ENCODE measurements at places on chromosomes 1 and 21. TPM values are rescaled to one million over a fixed set of nuclear protein-coding genes. Genes with fewer than 3 reads are reported as not detected.
A peak's percentile ranks its signal among the peaks of the same experiment; 100 is the strongest.

The GBP2 gene
- total RNA-seq: 4.4 TPM

DNA sequence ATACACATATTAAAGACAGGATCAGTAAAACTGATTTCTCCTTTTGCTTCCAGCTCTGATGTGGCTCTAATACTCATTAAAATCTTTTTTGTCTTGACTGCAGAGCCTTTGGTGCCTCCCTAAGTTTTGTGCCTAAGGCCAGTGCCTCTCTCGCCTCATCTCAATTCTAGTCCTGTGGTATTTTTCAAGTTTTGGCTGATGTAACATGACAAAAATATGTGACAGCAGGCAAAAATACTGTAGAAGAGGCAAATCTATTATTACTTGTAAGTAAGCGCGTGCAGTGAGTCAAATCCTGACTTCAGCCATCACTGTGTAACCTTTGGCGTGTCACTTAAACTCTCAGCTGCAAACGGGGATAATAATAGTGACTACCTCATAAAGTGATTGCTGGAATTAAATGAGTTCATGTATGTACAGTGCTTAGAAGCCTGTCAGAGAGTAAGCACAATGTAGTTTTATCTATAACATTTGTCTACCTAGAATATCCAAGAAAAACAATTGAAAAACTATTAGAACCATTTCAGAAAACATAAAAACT lies 74.0 kb downstream of the MAB21L3 start:
- no peak overlapping the region for H3K4me3 ChIP-seq
- H3K27ac ChIP-seq: no peak overlapping the region
- peaks cover 4% of the 10 kb centered on the region for H3K27me3 ChIP-seq
- H3K4me1 ChIP-seq: no peaks in the 10 kb centered on the region
- H3K36me3 ChIP-seq: no peaks in the 10 kb centered on the region

- no peak overlapping the region for H3K4me3 ChIP-seq
- H3K36me3 ChIP-seq: no peaks in the 10 kb centered on the region
- H3K27ac ChIP-seq: no peak overlapping the region
- H3K27me3 ChIP-seq: peaks cover 54% of the 10 kb centered on the region
- H3K4me1 ChIP-seq: no peaks in the 10 kb centered on the region
Measured at GRCh38 chr1:35656148-35656862, 15.0 kb upstream of the PSMB2 start.

- H3K27me3 ChIP-seq: peaks cover 8% of the 10 kb centered on the region
- no peak overlapping the region for H3K4me3 ChIP-seq
- no peaks in the 10 kb centered on the region for H3K36me3 ChIP-seq
- DNase-seq: no peak
- no peak overlapping the region for H3K27ac ChIP-seq
Measured at GRCh38 chr21:32481875-32482408, 69.4 kb downstream of the EVA1C start.

The SPRR3 gene
- not detected for total RNA-seq

The MTMR11 gene
- total RNA-seq: 37.4 TPM

GRCh38 chr1:176073524-176074157 lies 133.4 kb downstream of the COP1 start:
- peaks cover 6% of the 10 kb centered on the region for H3K4me1 ChIP-seq
- DNase-seq: no peak
- H3K27ac ChIP-seq: no peak overlapping the region

DNA sequence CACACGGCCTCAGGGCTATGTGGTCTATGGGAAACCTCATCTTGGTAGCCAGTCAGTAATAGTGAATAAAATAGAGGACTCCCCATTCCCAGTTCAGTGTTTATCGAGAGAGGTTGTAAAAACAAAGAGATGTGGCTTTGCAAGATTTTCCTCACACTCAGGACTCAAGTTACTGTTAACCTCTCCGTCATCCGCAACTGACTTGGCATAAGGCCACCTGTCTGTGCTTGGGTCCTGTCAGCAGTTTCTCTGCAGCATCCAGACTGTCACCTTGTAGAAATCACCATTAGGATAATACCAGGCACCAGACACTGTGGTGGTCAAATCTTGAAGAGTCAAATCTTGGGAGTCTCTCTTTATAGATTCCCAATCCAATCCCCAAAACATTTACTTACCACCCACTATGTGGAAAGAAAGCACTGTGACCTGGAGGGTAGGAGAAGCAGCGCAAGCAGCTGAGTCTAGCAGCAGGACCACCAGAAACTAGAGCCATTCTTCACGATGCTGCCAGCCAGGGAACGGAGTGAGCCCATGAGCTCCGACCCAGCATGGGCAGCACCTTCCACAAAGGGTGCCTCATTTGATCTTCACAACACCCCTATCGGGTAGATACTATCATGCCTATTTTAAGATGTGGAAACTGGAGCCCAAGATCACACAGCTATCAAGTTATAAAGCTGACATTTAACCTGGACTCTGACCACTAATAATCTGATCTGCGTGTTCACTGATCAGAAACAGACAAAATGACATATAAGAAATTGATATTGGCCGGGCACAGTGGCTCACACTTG lies 5.6 kb upstream of the GPR25 start:
- H3K36me3 ChIP-seq: peaks cover 17% of the 10 kb centered on the region
- H3K27me3 ChIP-seq: no peaks in the 10 kb centered on the region
- no peak overlapping the region for H3K4me3 ChIP-seq

The CDA gene
- total RNA-seq: 0.64 TPM

The IGSF3 gene
- 59.2 TPM for total RNA-seq

DNA sequence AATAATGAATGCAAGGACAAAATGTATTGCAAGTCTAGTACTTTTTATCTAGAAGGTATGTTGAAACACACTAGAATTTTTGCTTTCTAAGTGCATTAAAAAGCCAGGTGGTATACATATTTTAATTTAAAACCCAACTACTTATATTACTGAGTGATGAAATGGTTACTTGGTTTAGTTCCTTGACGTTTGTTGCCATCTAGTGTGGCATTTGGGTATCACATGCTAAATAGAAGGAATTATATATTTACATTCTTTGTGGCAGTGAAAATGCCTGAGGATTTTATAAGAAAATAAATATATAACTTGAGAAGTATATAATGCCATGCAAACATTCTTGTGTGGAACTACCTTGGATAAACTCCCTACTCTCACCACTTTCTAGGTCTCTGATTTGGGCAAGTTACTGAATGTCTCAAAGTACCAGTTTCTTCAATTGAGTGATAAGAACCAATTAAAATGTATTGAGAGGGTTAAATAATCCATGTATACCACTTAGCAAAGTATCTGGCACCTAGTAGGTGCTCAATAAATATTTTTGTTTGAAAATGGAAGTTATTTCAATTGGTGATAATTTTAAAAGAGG lies 69.6 kb downstream of the SDCCAG8 start:
- no peak overlapping the region for H3K27ac ChIP-seq
- peaks cover 6% of the 10 kb centered on the region for H3K4me1 ChIP-seq
- peaks cover 6% of the 10 kb centered on the region for H3K36me3 ChIP-seq
- DNase-seq: no peak
- H3K27me3 ChIP-seq: no peaks in the 10 kb centered on the region
- H3K4me3 ChIP-seq: no peak overlapping the region

DNA sequence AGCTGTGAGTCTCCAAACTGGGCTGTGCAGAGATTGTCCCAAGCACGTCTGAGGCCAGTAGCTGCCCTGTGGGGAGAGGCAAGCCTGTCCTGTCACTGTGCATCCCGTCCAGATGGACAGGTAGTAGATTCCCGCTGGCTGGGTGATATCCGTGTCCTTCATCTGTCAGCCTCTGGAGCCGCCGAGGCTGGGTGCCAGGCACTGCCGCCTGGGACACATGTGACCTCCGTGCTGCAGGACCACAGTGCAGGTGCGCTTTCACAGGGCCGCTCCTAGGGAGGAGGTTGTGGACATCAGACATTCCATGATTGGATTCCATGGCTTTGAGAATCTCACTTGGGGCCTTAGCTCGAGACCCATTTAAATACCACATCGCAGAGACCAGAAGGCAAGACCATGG lies 4.7 kb downstream of the PDXK start:
- H3K4me3 ChIP-seq: no peak overlapping the region
- no peak overlapping the region for H3K27ac ChIP-seq
- H3K27me3 ChIP-seq: no peaks in the 10 kb centered on the region
- H3K4me1 ChIP-seq: peaks cover 37% of the 10 kb centered on the region
- H3K36me3 ChIP-seq: no peaks in the 10 kb centered on the region

The OR2M3 gene
- total RNA-seq: not detected

GRCh38 chr1:26862781-26863684 lies at the start of gene SFN:
TSS of gene SFN (plus strand) at chr1:26863149. CDS start at chr1:26863213, 64 bp downstream.
- H3K36me3 ChIP-seq: no peaks in the 10 kb centered on the region
- peak within 1 kb of the TSS; percentile 48 for H3K27ac ChIP-seq
- H3K4me1 ChIP-seq: peaks cover 23% of the 10 kb centered on the region

The CFH gene
- total RNA-seq: 8.7 TPM

GRCh38 chr1:235147269-235147668 lies 13.8 kb downstream of the RBM34 start:
- DNase-seq: no peak
- H3K27ac ChIP-seq: no peak overlapping the region
- H3K4me3 ChIP-seq: no peak overlapping the region
- H3K4me1 ChIP-seq: no peaks in the 10 kb centered on the region
- peaks cover 35% of the 10 kb centered on the region for H3K36me3 ChIP-seq

DNA sequence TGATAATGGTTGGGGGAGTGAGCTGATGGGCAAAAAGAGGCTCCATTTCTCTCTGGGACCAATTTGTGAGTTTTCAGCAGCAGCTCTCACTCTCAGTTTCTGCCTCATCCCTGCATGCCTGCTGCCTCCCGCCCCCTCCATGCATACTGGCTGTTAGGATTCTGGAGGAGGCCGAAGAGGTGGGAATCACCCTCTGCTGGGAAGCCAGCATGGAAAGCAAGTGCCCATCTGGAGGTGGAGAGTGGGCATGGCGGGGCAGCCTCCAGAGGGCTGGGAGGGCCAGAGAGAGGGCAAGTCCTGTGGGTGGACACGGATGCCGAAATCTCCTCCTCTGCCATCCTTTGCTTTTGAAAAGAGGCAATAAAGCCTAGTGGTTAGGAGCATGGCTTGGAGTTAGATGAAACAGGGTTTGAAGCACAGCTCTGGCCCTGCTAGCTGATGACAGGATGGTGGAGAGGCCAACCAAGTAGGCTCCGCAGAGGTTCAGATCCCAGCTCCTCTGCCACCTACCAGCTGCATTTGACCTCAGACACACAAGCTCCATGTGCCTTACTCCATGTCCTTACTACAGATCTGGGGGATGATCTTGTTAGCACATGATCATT lies 113.4 kb downstream of the GRIK3 start:
- H3K27ac ChIP-seq: no peak overlapping the region
- H3K4me1 ChIP-seq: no peaks in the 10 kb centered on the region
- no peak for DNase-seq

The SMPDL3B gene
- 8.4 TPM for total RNA-seq

DNA sequence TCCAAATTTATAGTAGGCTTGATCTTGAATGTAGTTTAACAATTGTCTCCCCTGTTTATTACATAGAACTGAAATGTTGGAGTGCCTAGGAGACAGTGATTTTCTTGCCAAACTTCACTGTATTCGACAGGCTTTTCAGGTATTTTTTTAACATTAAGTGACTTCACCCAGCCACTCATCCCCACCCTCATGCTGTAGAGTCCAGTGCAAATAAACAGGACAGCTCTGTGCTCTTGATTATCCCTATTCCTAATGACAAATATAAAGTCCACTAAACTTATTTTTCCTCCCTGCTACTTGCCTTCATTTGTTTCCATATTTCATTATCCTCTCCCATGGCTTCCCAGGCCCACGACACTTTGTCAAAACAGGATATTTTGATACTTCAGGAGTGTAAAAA lies 29.2 kb upstream of the NEXN start:
- no peak for DNase-seq
- no peaks in the 10 kb centered on the region for H3K27me3 ChIP-seq
- no peak overlapping the region for H3K4me3 ChIP-seq
- H3K27ac ChIP-seq: no peak overlapping the region
- peaks cover 48% of the 10 kb centered on the region for H3K36me3 ChIP-seq
- no peaks in the 10 kb centered on the region for H3K4me1 ChIP-seq

GRCh38 chr1:9836632-9836960 lies 12.8 kb upstream of the CLSTN1 start:
- peaks cover 8% of the 10 kb centered on the region for H3K4me1 ChIP-seq
- no peak for DNase-seq
- H3K27ac ChIP-seq: no peak overlapping the region
- no peaks in the 10 kb centered on the region for H3K36me3 ChIP-seq

The FAM72B gene
- total RNA-seq: 4.1 TPM

GRCh38 chr1:244413736-244414135 lies 38.0 kb downstream of the ADSS2 start:
- H3K4me3 ChIP-seq: no peak overlapping the region
- peaks cover 53% of the 10 kb centered on the region for H3K36me3 ChIP-seq
- no peaks in the 10 kb centered on the region for H3K27me3 ChIP-seq

DNA sequence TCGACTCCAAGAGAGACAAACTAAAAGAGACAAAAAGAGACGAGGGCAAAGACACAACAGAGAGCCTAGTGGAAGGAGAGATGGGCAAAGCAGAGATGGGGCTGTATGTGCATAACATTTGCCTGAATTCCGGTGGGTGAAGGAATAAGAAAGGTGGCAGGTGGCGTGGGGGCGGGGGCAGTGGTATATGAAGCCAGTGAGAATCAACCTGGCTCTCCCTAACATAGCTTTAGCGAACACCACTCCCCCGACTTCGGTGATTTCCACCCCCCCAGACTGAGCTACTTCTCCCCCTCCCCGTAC lies 1.1 kb downstream of the INKA2 start:
- H3K4me3 ChIP-seq: peak overlapping the region; percentile 74
- no peak for DNase-seq
- H3K27ac ChIP-seq: no peak overlapping the region
- H3K4me1 ChIP-seq: peaks cover 17% of the 10 kb centered on the region

GRCh38 chr1:39418236-39418635 lies 73.2 kb upstream of the BMP8A start:
- no peak overlapping the region for H3K4me3 ChIP-seq
- H3K27ac ChIP-seq: peak overlapping the region; percentile 27
- no peaks in the 10 kb centered on the region for H3K27me3 ChIP-seq
- H3K36me3 ChIP-seq: peaks cover 26% of the 10 kb centered on the region

- H3K4me3 ChIP-seq: no peak overlapping the region
- no peak for DNase-seq
- peaks cover 2% of the 10 kb centered on the region for H3K4me1 ChIP-seq
- H3K36me3 ChIP-seq: peaks cover 6% of the 10 kb centered on the region
- H3K27ac ChIP-seq: no peak overlapping the region
Measured at GRCh38 chr1:187630653-187631380, 802.1 kb downstream of the PLA2G4A start.

- peaks cover 8% of the 10 kb centered on the region for H3K4me1 ChIP-seq
- H3K4me3 ChIP-seq: no peak overlapping the region
- no peak for DNase-seq
- H3K36me3 ChIP-seq: no peaks in the 10 kb centered on the region
- no peak overlapping the region for H3K27ac ChIP-seq
Measured at GRCh38 chr1:14263225-14263624, 335.3 kb upstream of the KAZN start.

The TRAF3IP3 gene
- 1.1 TPM for total RNA-seq
